Activated T-cell treated with anti-CD3 and anti-CD28 coated beads, Interleukin-2, amount 50 U/mL, for 72 hours (primary cell): ENCODE measurements at places on chromosomes 5 and 9. TPM values are rescaled to one million over a fixed set of nuclear protein-coding genes. Genes with fewer than 3 reads are reported as not detected.

SLC34A3 gene
- 0.14 TPM for total RNA-seq

SERF1A gene
- total RNA-seq, result 21.5 TPM

- DNase-seq, result no peak
- no peak overlapping the region for H3K4me3 ChIP-seq
- H3K4me1 ChIP-seq, result no peaks in the 10 kb centered on the region
Measured at GRCh38 chr5:162496100-162496808, 428.7 kb downstream of the GABRG2 start.

GRCh38 chr9:130682421-130683121, 11.0 kb upstream of the EXOSC2 start:
- H3K4me3 ChIP-seq, result peak overlapping the region; percentile 86
- peaks cover 15% of the 10 kb centered on the region for H3K27me3 ChIP-seq
- H3K4me1 ChIP-seq, result peaks cover 9% of the 10 kb centered on the region
- no peak overlapping the region for H3K27ac ChIP-seq

DNA sequence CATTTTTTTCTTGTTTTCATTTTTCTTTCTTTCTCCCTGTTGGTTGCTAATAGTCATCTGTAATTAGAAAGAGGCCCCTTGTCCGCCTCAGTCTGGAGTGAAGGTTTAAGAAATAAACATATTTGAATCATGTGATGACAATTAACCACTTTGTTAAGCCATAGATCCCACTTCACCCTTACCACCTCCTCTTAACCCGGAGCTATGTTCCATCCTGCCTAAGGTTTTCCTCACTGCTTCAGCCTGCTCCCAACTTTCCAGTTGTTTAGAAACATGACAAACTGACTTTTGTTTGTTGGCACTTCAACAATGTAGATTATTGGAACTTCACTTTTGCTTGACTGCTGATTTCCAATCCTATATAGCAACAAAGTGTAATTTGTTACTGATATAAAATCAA, 37.4 kb upstream of the SSBP2 start:
- no peak overlapping the region for H3K27ac ChIP-seq
- H3K4me3 ChIP-seq, result no peak overlapping the region
- H3K27me3 ChIP-seq, result no peaks in the 10 kb centered on the region
- H3K4me1 ChIP-seq, result no peaks in the 10 kb centered on the region
- no peaks in the 10 kb centered on the region for H3K36me3 ChIP-seq

DNA sequence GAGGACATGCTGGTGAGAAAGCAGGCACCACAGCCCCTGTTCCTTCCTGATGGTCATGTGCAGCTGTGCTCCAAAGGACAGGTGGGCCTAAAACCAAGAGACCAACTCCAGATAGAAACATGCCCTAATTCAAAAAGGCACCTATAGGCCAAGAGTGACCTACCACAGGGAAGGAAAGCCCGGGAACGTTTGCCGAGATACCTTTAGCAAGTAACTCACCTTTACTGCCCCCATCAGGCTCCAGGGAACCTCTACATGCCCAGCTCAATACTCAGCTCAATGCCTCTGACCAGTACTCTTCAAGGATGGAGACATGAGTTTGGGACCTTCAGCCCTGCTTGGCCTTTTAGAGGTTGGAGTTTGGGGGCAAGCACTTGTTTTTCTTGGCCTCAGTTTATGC, 172.8 kb upstream of the FSTL4 start:
- no peak overlapping the region for H3K27ac ChIP-seq
- no peak for DNase-seq
- no peaks in the 10 kb centered on the region for H3K27me3 ChIP-seq
- H3K4me1 ChIP-seq, result no peaks in the 10 kb centered on the region

GRCh38 chr9:35716230-35716629, 15.8 kb downstream of the TLN1 start:
- H3K27me3 ChIP-seq, result no peaks in the 10 kb centered on the region
- no peak overlapping the region for H3K4me3 ChIP-seq
- no peak overlapping the region for H3K27ac ChIP-seq
- peaks cover 17% of the 10 kb centered on the region for H3K36me3 ChIP-seq
- peaks cover 9% of the 10 kb centered on the region for H3K4me1 ChIP-seq
- no peak for DNase-seq
